Activated T-cell treated with anti-CD3 and anti-CD28 coated beads for 48 hours (primary cell): ENCODE measurements at places on chromosomes 3 and 15.
A peak's percentile ranks its signal among the peaks of the same experiment; 100 is the strongest.

DNA sequence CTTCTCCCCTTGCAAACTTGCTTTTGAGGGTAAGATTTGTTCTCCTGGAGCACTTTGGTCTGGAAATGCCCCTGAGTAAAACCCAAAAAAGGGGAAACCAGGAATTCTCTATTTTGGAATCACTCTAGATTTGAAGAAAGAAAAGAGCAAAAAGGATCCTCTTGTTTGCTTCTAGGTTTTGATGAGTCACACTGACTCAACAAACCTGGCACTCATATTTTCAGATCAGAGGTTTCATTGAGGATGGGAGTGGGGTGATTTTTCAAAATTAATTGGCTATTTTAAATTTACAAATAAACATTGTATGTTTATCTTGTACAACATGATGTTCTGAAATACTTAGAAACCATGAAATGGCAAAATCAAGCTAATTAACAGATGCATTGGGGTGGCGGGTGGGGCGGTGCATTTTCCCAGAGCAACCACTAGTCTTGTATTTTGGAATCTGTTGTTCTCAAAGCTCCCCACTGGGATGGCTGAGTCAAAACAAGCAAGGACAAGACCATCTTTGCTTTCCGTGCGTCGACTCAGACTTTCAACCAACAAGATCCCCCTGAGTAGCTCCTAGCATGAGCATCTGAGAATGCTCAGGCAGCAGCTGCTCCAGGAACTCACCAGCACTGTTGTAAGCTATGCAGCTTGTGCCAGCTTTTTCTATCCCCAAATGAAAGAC, 451.4 kb downstream of the WDR72 start:
- no peak for DNase-seq

- DNase-seq = no peak
Observed at GRCh38 chr15:40582726-40583246, 11.3 kb upstream of the KNL1 start.

DNA sequence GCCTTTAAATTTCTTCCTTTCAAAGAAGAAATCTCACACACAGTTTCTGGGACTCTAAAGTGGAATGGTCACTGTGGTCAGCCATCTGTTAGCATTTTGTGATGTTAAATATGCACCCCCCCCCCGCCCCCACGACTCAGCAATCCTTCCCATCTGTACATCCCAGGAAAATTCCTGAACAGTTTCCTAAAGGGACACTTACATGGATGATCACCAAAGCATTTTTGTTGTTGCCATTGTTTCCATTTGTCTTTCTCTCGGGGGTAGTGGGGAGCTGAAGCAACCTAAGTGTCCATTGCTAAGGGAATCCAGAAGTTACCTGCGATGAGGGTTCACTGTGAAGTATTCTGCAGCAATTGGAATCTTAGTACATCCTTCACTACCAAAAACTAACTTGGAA, 71.4 kb downstream of the TAFA4 start:
- DNase-seq = no peak

GRCh38 chr3:120393243-120393642, 44.1 kb upstream of the LRRC58 start:
- DNase-seq = no peak

GRCh38 chr3:188431553-188431952, 277.6 kb downstream of the LPP start:
- no peak for DNase-seq

DNA sequence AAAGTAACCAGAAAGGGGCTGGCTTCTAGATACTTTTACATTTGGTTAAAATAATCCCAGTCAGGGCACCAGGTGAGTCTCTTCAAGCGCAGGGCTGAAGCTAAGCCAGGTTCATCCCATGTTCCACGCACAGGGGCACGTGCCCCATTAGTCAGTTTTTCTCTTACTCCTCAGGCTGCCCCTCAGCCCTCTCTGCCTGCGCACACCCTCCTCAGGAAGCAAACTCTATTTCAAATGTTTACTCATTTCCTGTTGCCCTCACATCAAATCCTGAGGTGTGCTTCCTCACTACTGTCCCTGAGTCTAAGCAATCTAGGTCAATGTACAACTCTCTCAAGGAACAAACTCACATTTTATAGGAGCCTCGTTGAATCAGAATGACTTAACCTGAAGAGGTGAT, 48.5 kb downstream of the THBS1 start:
- peak; percentile 41 for DNase-seq

DNA sequence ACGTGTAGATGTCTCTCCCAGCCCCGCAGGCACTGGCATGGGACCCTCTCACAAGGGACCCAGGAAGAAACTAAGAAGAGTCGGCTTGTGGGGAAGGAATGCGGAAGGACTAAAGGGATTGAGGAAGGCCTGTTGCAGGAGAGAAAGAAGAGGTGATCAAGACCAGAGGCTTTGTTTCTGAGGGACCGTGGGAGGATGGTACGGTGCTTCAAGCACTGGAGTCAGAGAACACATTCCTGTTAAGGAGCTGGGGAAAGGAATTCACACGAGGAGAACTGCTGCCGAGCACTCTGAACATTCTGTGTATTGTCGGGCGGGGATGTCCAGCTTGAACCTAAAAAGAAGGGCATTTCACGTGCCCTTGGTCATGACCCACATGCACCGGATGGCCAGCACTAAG, 91.4 kb downstream of the TAMM41 start:
- no peak for DNase-seq

- DNase-seq = no peak
Observed at GRCh38 chr15:85443593-85444087, 63.2 kb downstream of the AKAP13 start.

- DNase-seq = no peak
Observed at GRCh38 chr3:41882956-41883355, 78.9 kb downstream of the ULK4 start.

DNA sequence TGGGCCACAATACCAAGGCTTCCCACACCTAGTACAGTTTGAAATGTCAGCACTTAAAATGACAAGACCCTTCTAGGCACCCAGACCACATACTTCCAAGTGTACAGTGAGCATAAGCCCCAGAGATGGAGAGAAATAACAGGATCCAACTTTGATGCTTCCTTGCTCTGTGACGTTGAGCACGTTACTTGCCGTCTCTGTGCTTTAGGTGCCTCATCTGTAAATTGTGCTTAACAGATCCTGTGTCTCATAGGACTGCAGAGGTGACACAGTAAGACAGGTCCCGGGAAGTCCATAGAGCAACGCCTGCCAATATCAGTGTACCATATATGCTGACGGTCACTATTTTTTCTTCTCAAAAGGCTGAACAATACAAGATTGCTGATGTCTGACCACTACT, 59.1 kb downstream of the LRIG1 start:
- no peak for DNase-seq

- no peak for DNase-seq
Observed at GRCh38 chr15:49406352-49407118, 16.5 kb upstream of the FGF7 start.

GRCh38 chr3:39196671-39197356, 4.4 kb upstream of the XIRP1 start:
- no peak for DNase-seq

DNA sequence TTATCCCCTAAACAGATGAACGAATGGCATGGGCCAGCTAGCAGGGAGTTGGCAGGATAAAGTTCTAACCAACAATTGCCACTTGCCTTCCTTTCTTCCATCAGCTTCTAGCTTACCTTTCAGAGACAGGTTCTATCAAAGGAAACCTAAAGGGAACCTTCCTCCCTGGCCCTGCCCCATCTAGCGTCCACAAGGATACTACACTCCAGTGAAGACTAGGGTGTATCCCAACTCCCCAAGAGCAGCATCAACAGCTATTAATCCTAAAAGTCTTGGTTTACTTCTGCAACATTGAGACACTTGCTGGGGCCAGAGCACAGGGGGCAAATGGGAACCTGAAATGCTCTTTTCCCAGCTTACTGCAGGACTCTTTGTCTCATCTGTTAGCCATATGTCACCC, 37.0 kb upstream of the TMC3 start:
- DNase-seq = no peak
